ENCODE measurements at places on chromosomes 2 and 18. TPM values are rescaled to one million over a fixed set of nuclear protein-coding genes. Genes with fewer than 3 reads are reported as not detected.

SLC19A3 gene
- polyA plus RNA-seq = not detected

- no peak for DNase-seq
- H3K4me1 ChIP-seq = no peaks in the 10 kb centered on the region
- H3K36me3 ChIP-seq = no peaks in the 10 kb centered on the region
- H3K27me3 ChIP-seq = no peaks in the 10 kb centered on the region
These were observed 141.4 kb upstream of the SALL3 start for GRCh38 chr18:78838183-78838582.

GRCh38 chr2:227134591-227134990 lies 29.4 kb downstream of the COL4A4 start:
- H3K36me3 ChIP-seq = no peaks in the 10 kb centered on the region
- no peak overlapping the region for H3K4me3 ChIP-seq
- H3K27ac ChIP-seq = no peak overlapping the region

- no peaks in the 10 kb centered on the region for H3K4me1 ChIP-seq
- no peaks in the 10 kb centered on the region for H3K27me3 ChIP-seq
- no peak for DNase-seq
- H3K4me3 ChIP-seq = no peak overlapping the region
- H3K36me3 ChIP-seq = no peaks in the 10 kb centered on the region
These were observed 102.0 kb upstream of the EFEMP1 start for GRCh38 chr2:56025469-56026193.

- H3K36me3 ChIP-seq = no peaks in the 10 kb centered on the region
- no peak overlapping the region for H3K4me3 ChIP-seq
- no peak for DNase-seq
- H3K27me3 ChIP-seq = no peaks in the 10 kb centered on the region
- peaks cover 89% of the 10 kb centered on the region for H3K4me1 ChIP-seq
These were observed 131.9 kb upstream of the EML6 start for GRCh38 chr2:54591551-54591950.

GRCh38 chr2:147913701-147914480 lies 69.1 kb downstream of the ACVR2A start:
- H3K36me3 ChIP-seq = no peaks in the 10 kb centered on the region
- H3K4me3 ChIP-seq = no peak overlapping the region
- no peak for DNase-seq
- no peaks in the 10 kb centered on the region for H3K4me1 ChIP-seq
- no peaks in the 10 kb centered on the region for H3K27me3 ChIP-seq

HOXD12 gene
- not detected for polyA plus RNA-seq

DNA sequence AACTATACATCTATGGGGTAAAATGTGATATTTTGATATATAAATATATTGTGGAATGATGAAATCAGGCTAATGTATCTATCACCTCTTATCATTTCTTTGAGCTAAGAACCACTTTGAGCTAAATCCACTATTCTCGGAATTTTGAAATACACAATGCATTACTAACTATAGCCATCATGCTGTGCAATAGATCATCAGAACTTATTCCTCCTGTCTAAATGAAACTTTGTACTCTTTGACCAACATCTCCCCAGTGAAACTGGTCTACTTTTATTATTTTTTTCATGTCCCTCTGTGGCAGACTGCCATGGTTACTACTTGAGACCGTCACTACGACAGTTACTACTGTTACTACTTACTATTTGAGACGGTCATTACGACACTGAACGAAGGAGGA lies 11.4 kb downstream of the PECR start:
- H3K4me3 ChIP-seq = no peak overlapping the region
- no peak overlapping the region for H3K27ac ChIP-seq
- H3K27me3 ChIP-seq = no peaks in the 10 kb centered on the region
- H3K4me1 ChIP-seq = no peaks in the 10 kb centered on the region
- H3K36me3 ChIP-seq = peaks cover 14% of the 10 kb centered on the region

GRCh38 chr2:17387591-17387990 lies 130.6 kb downstream of the RAD51AP2 start:
- H3K27ac ChIP-seq = no peak overlapping the region
- H3K4me3 ChIP-seq = no peak overlapping the region
- no peaks in the 10 kb centered on the region for H3K36me3 ChIP-seq
- H3K27me3 ChIP-seq = no peaks in the 10 kb centered on the region
- H3K4me1 ChIP-seq = no peaks in the 10 kb centered on the region
